ENCODE measurements at places on chromosomes 3 and 15.

- no peak for DNase-seq
Observed at GRCh38 chr15:62469478-62469873, 304.4 kb upstream of the C2CD4B start.

DNA sequence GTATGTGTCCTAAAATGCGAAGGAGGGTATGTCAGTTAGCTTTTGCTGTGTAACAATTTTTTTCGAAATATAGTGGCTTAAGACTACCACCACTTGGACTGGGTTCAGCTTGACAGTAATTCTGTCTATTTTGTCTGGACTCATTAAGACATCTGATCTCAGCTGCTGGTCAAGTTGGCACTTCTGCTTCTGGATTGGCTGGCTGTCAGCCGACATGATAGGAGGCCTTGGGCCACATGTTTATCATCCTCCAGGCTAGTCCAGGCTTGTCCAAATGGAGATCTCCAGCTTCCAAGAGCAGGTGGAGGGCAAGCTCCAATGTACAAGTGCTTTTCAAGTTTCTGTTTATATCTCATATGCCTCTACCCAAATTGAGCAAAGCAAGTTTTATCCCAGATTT is 95.9 kb downstream of the GALK2 start:
- no peak for DNase-seq

GRCh38 chr15:32918547-32918946 is 200.7 kb downstream of the GREM1 start:
- DNase-seq: no peak

GRCh38 chr15:99257107-99257750 is 5.9 kb downstream of the LRRC28 start:
- no peak for DNase-seq

GRCh38 chr3:161568671-161569070 is 72.1 kb downstream of the OTOL1 start:
- DNase-seq: no peak

GRCh38 chr15:101052681-101053121 is 133.5 kb downstream of the LRRK1 start:
- DNase-seq: no peak

- DNase-seq: peak; percentile 98
Observed at GRCh38 chr3:61251174-61251972, at the start of gene FHIT. Gene FHIT (minus strand): TSS chr3:61251452.

DNA sequence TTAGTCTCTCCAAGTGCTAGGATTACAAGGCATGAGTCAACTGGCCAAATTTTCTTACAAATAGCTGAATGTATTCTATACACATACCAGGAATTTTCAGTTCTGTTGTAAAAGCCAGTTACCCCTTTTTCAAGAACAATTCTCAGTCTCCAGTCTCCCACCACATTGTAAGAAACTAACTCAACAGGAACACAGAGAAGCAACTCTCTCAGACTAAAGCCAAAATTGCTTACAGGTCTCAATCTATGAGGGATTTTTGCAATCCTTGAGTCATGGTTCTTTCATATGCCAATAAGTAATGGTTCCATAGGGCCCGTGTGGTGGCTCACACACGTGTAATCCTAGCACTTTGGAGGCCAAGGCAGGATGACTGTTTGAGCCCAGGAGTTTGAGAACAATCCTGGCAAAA is 8.5 kb downstream of the IP6K2 start:
- DNase-seq: no peak

DNA sequence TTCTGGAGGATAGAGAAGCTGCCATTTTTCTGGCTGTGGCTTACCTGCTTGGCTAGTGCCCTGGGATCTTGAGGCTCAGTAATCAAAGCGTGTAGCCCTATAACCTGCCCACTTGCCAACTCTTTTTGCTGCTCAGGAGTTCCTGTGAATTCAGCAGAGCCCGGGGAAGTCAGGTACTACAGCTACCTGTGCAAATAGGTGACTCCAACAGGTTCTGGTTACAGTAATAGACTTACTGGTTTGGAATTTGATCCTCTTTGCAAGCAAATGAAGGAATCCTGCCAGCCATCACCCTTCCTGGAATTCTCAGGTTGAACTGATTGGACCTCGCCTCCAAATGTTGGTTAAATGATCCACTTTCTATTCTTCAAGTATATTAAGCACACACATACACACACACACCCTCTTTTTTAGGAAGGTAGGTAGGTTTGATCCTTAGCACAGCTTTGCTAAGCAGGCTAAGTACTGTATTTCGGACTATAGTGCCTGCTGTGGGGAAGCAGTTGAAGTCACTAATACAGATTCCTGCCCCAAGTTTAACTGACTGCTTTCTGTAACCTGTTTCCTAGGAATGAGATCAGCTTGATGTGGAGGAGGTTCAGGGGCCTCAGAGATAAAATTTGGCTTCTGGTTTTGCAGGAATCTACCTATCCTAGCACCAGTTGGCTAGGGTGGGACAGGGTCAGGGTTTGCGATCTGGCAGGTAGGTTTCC is 2.3 kb downstream of the PPCDC start:
- DNase-seq: no peak

- no peak for DNase-seq
Observed at GRCh38 chr15:31330111-31330785, 3.6 kb downstream of the KLF13 start.

DNA sequence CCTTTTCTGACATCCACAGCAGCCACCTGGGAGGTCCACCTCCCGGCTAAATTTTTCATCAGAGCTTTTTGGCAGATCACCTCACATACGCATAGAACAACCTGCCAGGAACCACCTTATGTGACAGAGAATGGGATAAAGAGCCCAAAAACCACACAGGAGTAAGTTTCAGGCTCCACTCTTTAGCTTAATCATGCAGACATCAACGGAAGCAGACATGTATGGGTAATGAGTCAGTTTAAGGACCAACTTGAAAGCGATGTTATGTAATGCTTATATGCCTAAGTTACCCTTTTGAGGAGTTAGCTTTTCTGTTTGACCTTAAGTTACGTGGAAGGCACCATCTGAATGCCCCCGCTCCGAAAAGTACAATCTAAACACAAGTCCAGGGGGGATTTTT is 183.3 kb upstream of the BHLHE40 start:
- no peak for DNase-seq

GRCh38 chr3:27923349-27924068 is 201.4 kb upstream of the EOMES start:
- no peak for DNase-seq

- DNase-seq: peak; percentile 53
Observed at GRCh38 chr15:85329561-85330422, 50.6 kb upstream of the AKAP13 start.

- DNase-seq: no peak
Observed at GRCh38 chr3:110070161-110070916, 733.0 kb upstream of the DPPA4 start.

DNA sequence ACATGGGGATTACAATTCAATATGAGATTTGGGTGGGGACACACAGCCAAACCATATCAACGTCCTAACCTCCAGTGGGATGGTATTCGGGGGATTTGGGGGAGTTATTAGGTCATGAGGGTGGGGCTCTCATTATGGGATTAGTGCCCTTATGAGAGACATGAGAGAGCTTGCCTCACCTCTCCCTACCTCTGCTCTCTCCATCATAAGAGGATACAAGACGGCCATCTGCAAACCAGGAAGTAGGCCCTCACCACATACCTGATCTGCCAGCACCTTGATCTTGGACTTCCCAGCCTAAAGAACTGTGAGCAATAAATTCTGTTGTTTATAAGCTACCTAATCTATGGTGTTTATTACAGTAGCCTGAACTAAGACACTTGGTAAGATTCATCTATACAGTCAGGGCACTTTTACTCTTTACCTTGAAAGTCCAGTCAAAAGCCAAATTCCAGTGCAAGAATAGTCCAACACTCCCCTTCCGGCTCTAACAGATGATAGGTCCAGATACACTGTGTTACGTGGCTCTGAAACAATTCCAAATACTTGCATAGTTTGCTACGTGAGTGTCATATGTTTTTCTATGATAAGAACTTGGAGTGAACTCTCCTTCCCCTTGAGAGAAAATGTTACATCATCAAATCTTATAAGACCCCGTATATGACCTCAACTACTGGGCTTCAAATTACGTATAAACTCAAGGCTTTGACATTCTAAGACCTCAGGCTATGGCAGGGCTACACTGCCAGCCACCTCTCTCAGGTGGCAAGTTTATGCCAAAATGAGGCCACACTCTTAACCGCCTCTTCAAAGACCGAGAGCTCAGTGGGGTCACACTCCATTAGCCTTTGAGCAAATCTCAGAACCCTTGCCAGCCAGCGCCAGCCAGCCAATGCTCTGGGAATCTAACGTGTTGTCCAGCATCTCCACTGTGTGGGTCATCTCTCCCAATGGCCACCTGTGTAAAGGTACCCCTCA is 129.9 kb downstream of the XXYLT1 start:
- DNase-seq: no peak

DNA sequence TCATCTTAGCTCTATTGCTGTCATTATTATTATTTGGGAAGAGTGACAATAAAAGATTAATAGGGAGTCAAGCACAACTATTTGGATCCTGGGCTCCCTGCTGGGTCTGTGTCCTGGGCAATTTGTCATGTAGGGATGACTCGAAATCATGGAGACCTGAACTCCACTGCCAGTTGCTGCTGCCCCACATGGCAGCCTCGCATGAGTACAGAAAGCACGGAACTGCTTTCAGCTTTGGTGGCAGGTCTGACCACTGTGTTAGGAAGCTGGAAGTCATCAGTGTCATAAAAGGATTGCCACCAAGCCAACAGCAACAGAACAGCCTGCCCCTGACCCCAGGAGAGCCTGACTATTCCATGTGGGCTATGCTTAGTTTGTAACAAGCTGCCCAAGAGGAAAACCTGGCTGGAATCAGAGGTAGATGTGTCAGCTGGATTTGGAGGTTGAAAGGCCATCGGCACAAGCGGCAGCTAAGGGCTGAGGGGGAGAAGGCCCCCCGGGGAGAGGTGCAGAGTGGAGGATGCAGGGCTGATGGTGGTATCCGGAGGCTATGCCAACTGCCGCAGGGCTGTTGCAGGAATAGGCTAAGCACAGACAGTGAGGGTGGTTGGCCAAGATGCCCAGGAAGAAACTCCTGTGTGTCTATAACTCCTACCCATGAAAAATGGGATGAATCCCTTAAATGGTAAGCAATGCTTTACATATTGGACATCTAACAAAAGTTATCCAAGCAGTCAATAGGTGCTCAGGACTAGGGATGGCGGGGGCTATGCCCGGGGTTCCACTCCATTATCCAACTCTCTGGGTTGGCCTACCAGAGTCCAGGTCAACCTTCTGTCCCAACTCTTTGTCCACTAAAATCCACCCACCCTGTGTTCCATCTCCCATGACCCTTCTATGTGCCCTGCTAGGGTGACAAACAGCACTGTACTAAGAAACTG is 291.6 kb downstream of the ADAMTS17 start:
- DNase-seq: no peak

DNA sequence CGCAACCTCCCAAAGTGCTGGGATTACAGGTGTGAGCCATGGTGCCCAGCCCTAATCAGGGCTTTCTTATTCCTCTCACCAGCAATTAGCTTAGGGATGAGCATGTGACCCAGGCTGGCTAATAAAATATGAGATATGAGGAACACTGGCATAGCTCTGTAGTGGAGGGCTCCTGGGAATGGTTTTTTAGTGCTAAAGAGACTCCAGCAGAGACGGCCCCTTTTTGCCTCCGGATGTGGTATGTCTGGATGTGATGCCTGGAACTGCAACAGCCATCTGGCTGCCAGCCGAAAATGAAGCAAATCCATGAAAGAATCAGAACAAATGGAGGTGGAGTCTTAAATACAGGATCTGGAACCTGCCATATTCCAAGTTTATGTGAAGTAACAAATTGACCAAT is 69.1 kb upstream of the MAGI1 start:
- DNase-seq: peak; percentile 54

DNA sequence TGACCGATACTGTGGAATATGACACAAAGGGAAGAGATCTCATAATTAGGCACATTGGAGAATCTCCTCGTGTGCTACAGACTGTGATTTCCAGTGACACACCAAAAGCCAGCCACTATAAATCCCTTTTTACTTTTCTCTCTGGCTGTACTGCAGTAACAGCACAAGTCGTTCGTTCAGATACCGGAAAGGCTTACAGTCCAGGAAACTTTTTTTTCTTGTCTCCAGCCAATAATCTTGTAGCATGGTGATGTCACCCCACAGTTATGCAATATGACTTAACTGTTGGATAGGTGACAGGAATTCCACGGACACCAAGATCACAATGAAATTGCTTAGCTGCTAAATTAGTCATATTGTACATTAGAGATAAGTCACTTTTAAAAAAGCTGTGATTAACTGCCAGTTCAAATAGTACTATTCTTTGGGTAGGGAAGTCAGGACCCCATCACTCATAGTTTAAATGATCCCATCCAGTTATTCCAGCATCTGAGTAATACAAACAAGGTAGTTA is 36.3 kb upstream of the TSC22D2 start:
- peak; percentile 87 for DNase-seq

- peak; percentile 29 for DNase-seq
Observed at GRCh38 chr3:143241481-143241951, 121.9 kb downstream of the CHST2 start.

- DNase-seq: no peak
Observed at GRCh38 chr3:139933766-139934165, 1.2 kb upstream of the CLSTN2 start.

GRCh38 chr3:57128826-57129667 is 36.1 kb downstream of the IL17RD start:
- peak; percentile 47 for DNase-seq

- DNase-seq: no peak
Observed at GRCh38 chr3:70771426-70772147, 459.1 kb upstream of the MDFIC2 start.

DNA sequence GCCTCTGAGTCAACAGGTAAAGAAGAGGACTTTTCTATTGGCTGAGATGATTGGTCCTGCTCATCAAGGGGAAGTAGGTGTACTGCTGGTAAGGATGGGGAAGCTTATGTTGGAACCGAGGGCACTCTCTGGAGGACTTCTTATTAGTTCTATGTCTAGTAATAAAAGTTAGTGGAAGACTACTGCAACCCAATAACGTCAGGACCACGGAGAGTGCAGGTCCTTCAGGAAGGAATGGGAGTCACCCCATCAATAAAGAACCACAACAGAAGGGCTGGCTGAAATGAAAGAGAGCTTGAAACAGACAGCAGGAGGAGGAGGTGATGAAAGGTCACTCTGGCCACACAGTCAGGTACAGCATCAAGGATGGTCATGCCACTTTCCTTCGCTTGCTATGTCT is 68.8 kb upstream of the PRR23E start:
- DNase-seq: no peak

DNA sequence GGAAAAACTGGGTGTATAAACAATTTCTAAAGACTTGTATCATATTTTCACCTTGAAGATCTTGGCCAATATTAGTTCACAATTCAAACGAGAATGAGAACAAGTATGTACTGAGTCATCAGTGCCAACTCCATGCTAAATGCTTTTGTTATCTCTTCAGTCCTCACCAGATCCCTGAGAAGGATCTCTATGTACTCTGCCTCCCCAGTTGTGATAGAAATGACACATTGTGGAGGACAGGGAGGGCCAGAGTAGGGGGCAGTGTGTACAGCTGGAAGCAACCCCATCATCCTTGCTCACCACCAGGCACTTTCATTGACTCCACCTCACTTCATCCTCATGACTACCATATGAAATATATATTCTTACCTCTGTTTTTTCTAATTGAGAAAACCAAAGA is 353.7 kb upstream of the SOX2 start:
- no peak for DNase-seq

GRCh38 chr3:14129296-14129695 is 4.4 kb downstream of the TMEM43 start:
- DNase-seq: peak; percentile 4
